ENCODE measurements at places on chromosomes 6 and 20.

DNA sequence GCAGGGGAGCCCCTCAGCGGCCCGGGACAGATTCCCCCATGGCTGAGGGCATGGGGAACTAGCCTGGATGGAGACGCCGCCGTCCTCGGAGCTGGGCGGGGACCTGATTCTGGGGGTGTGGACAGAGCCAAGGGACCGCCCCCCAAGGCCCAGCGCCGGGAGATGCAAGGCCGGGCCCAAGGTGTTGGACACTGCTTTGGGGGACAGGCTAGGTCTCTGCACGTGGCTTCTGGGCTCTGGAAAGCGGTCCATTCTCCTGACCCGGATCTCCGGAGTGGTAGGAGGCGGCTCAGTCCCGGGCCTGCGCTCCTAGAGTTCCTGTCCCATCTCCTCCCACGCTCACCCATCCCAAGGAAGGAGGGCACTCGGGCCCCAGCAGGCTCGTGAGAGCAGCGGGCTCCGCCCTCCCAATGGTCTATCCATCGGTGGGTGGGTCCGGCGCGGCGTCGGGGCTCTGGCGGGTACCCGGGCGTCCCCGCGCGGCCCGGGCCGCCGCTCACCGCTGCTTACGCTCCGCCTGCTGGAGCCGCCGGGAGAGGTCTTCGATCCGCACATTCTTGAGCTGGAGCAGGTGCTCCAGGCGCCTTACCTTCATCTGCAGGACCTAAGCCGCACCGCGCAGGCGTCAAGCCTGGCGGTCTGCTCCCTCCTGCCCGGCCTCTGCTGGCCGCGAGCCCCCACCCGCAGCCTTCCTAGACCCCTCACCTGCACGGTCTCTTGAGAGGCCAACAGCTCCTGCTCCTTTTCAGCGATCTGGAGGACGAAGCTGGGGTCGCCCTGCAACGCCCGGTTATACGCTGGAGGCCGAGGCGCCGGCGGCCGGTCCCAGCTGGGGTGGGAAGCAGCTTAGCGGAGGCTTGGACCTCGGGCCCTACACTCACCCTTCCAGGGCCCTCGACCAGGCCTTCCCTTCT lies 3.3 kb downstream of the SPEF1 start:
- DNase-seq = no peak

DNA sequence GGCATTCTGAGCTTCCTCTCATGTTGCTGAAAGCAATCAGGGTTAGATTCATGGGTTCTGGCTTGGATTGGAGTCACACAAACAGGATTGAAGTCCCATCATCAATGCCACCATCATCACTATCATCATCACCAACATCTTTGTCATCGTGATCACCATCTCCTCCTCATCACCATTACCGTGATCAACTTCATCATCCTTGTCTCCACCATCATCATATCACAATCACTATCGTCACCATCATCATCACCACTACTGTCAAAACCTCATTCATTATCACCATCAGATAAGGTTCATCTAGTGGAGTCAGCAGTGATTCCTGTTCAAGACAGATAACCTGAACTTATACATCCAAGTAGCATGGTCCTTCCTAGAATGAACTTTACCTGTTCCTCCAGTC lies 193.8 kb upstream of the RIN2 start:
- no peak for DNase-seq

GRCh38 chr6:150696190-150696589 lies 96.5 kb downstream of the PLEKHG1 start:
- DNase-seq = no peak

DNA sequence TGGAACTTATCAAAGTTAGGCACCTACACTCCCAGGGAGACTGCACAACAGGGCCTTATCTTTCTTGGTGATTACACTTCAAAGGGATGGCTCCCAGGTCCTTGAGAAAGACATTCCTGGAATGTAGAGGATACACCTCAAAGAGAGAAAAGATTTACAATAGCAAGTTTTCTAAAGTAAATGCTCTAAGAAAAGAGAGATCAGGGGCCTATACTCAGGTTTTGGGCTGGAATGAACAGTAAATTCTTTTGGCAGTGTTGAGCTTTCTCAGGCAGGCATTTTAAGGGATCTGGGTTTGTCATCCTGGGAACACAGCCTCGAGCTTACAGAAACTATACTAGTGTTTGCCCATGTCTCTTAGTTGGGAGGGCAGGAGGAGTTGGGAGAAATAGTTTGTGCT lies 31.7 kb upstream of the ME1 start:
- DNase-seq = no peak

- no peak for DNase-seq
Observed at GRCh38 chr20:37590938-37591490, 63.3 kb upstream of the BLCAP start.

DNA sequence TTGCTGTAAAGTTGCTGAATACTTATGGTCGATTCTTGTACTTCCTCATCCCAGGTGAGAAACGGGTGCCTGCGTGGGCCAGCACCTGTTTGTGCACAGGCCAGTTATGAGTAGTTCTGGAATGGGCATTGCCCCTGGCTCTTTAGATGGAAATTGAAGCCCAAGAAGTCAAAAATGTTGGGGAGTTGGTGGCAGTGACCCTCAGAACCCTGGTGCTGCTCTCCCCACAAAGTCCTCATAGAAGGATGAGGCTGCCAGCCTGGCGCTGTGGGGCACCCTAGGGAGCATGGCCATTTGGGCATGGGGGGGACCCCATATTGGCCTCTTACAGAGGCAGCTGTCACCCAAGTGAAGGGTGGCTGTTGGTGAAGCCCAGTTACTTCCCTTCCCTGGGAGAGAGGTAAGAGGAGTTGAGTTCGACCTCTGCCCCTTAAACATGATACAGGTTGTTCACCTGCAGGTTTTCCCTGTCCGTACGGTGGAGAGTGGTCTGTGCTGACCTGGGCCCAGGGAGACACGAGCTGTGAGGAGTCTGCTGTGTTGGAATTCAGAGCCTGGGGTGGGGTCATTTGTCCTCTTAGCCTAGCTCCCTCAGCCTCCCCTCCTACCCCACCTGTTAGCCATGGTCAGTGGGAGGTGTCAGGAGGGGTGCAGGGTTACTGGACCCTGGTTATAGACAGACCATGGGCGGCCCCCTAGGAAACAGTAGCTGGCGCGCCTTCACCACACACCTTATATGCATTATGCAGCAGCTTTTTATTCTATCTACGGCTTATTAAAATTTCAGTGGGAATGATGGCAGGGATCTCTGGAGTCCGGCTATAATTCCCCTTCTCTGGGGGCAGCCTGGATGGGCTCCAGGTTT lies 4.9 kb downstream of the HMGA1 start:
- DNase-seq = no peak

All from stimulated activated CD4-positive, alpha-beta T cell treated with anti-CD3 and anti-CD28 coated beads, TNF-alpha, amount 100 ng/mL, for 24 hours (primary cell).